ENCODE measurements at places on chromosomes 5 and 9.
A peak's percentile ranks its signal among the peaks of the same experiment; 100 is the strongest.

- no peak for DNase-seq
Measured at GRCh38 chr5:153081385-153081784, 409.1 kb upstream of the GRIA1 start.

GRCh38 chr5:73188764-73189531 lies 16.0 kb downstream of the TMEM174 start:
- peak; percentile 69 for DNase-seq

GRCh38 chr5:6475626-6476312 lies 27.1 kb downstream of the UBE2QL1 start:
- DNase-seq: no peak

GRCh38 chr5:175308701-175309100 lies 135.3 kb downstream of the DRD1 start:
- DNase-seq: no peak

DNA sequence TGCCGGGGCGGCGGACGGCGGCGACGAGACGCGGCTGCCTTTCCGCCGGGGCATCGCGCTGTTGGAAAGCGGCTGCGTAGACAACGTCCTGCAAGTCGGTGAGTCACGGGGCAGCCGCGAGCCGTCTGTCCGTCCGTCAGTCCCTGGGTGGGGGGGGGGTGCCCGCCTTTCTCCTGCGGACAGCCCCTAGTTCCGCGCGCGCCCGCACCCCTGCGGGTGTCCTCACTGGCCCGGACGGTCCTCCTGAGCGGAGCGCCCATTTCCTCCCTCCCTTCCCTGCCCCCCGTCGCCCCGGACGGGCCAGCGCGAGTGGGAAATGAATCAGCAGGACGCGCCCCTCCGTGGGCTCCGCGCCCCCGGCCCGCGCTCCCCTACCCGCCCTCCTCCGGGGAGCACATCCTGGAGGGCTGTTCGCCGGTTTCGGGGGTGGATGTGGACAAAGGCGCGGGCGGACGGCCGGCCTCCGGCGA lies 828 bp downstream of the ZSWIM6 start:
- DNase-seq: peak; percentile 72

GRCh38 chr5:83099001-83099400 lies 21.7 kb downstream of the XRCC4 start:
- DNase-seq: no peak

DNA sequence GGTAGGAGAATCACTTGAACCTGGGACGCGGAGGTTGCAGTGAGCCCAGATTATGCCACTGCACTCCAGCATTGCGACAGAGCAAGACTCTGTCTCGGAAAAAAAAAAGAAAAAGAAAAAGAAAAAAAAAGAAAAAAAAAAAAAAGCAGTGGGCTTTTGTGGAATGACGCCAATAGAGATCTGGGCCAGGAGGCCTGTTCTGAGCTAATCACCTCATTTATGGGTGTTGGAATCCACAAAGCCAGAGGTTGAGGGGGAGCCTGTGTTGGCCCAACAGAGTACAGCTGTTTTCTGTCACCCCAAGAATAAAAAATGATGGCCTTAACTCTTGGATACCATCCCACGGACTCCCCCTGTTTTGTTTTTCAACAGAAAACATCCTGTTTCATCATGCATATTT lies 18.5 kb downstream of the OSTF1 start:
- no peak for DNase-seq

GRCh38 chr9:76333964-76334363 lies 60.3 kb downstream of the RFK start:
- DNase-seq: no peak

- no peak for DNase-seq
Measured at GRCh38 chr9:77543131-77543822, 104.8 kb downstream of the GNA14 start.

GRCh38 chr9:37290940-37291485 lies 131.5 kb upstream of the GRHPR start:
- DNase-seq: peak; percentile 79

DNA sequence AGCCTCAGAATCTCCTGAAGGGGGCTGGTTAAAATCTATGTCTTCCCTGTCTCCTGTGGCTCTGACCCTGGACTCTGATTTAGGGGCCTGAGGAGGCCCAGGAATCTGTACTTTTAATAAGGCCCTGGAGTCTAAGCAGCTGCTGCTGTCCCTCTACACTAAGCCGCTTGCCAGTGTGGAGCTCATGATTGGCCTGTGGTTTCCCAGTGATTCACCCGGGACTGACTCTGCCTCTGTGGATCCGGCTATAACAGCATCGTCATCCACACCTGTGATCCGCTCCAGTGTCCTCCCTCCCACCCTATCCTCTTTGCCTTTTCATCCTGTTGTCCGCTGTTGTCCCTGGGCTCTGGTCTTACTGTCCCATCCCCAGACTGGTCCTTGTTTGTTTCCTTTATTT lies 3.7 kb downstream of the SLC31A2 start:
- DNase-seq: peak; percentile 66

- no peak for DNase-seq
Measured at GRCh38 chr9:129813661-129814060, 10.3 kb downstream of the TOR1A start.

- peak; percentile 51 for DNase-seq
Measured at GRCh38 chr5:134458234-134459009, 46.7 kb upstream of the CDKN2AIPNL start.

Measured in astrocyte of the spinal cord (primary cell).